ENCODE measurements at places on chromosomes 16 and 17.

GRCh38 chr17:38873640-38874380, 4.0 kb downstream of the LASP1 start:
- DNase-seq, result no peak

GRCh38 chr16:81261049-81261648, 22.7 kb downstream of the BCO1 start:
- no peak for DNase-seq

DNA sequence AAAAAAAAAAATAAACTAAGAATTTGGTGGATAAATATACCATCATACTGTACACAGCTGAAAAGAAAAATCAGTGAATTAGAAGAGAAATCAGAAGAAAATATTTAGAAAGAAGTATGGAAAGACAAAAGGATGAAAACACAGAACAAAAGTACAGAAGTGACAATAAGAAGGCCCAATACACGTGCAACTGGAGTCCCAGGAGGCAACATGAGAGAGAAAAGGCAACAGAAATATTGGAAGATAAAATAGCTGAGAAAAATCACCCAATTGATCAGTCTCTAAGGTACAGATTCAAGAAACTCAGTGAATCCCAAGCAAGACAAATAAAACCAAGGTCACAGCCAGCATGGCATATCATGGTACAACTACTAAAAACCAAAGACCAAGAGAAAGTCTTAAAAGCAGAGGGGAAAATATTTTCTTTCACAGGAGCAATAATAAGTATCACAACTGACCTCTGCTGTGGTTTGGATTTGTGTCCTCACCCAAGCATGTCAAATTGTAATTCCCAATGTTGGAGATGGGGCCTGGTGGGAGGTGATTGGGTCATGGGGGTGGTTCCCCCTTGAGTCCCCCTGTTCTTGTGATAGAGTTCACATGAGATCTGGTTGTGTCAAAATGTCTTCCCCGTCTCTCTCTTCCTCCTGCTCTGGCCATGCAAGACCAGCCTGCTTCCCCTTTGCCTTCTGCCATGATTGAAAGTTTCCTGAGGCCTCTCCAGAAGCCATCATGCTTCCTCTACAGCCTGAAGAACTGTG, 20.2 kb upstream of the ENGASE start:
- DNase-seq, result no peak

DNA sequence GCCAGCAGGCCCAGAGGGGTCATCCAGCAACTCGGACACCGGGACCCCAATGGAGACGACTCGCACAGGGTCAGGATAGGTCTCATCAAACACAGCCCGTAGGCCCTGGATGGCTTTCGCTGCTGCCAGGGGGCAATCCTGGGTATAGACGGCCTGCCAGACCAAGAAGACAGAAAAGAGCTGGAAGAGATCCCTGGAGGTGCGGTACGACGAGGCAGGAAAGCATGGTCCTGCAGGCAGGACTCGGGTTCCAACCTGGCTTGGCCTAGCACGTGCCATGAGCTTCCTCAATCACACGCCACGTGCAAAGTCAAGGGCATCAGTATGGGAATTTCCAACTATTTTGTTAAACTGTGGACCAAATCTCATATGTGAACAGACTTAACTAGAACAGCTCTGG, 6.3 kb upstream of the EXOSC6 start:
- no peak for DNase-seq

DNA sequence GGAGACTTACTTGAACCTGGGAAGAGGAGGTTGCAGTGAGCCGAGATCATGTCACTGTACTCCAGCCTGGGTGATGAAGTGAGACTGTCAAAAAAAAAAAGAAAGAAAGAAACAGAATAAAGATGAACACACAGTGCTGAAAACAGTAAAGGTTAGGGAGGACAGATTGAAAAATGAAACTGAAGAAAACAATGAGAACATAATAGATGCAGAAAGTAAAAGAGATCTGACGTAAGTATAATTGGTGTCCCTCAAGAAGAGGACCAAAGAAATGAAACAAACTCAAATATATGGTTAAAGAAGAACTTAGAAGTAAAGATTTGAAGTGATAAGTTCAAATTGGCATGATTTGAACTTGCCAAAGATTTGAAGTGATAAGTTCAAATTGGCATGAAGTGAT, 7.1 kb downstream of the DCAF7 start:
- no peak for DNase-seq

GRCh38 chr17:28147017-28147416, 104.5 kb downstream of the NLK start:
- no peak for DNase-seq

DNA sequence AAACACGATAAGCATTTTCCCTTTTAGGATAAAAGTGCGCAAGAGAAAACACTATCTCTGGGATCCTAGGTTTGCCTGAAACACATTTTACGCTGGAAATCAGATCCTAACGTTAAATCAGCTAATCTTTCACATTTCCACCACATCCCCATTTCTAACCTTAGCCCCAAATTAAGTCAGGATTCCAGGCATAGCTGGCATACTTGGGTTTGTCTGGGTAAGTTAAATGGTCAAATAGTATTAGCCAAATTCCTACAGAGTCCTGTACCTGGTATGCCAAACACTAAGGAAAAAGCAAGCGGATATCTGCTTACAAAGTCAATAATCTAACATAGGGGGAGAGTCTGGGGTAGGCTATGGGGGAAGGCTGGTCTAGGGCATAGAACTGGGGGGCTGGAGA, 557.4 kb upstream of the ZFHX3 start:
- no peak for DNase-seq

GRCh38 chr16:89071686-89072547, 21.7 kb upstream of the ACSF3 start:
- DNase-seq, result peak; percentile 47

GRCh38 chr16:84275585-84276151, 19.0 kb upstream of the WFDC1 start:
- DNase-seq, result no peak

DNA sequence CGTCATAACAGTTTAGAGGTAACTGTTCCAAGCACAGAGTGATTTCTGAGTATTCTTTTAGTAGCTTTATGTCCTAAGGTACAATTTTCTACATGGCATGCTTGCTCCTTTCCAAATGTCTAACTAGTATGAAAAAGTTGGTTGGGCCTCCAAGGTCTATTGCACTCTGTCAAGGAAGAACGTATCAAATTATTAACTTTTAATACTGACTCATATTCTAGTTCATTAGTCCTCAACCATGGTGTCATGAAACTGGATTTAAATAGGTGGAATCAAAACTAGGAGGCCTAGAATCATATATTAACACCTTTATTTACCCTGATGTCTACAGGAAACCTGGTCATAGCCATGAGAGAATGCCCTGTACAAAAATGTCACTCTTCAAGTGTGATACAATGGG, 61.4 kb downstream of the STH start:
- DNase-seq, result no peak

DNA sequence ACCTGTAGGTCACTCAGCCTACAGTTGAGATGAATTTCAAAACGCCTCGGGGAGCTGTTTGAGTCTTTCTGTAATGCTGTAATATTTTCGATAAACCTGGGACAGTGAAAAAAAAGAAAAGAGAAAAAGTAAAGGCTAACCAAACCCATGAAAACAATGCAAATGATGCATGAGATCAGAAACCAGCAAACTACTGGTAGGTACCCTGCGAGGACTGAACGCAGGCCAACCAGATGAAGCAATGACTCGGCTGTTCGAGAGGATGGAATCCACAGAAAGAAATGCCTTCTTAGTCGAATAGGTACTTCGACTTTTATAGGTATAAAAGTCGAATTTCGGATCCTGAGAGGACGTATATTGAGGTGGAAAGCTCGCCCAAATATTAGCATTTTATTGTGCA, 509 bp upstream of the ATAD5 start:
- no peak for DNase-seq

DNA sequence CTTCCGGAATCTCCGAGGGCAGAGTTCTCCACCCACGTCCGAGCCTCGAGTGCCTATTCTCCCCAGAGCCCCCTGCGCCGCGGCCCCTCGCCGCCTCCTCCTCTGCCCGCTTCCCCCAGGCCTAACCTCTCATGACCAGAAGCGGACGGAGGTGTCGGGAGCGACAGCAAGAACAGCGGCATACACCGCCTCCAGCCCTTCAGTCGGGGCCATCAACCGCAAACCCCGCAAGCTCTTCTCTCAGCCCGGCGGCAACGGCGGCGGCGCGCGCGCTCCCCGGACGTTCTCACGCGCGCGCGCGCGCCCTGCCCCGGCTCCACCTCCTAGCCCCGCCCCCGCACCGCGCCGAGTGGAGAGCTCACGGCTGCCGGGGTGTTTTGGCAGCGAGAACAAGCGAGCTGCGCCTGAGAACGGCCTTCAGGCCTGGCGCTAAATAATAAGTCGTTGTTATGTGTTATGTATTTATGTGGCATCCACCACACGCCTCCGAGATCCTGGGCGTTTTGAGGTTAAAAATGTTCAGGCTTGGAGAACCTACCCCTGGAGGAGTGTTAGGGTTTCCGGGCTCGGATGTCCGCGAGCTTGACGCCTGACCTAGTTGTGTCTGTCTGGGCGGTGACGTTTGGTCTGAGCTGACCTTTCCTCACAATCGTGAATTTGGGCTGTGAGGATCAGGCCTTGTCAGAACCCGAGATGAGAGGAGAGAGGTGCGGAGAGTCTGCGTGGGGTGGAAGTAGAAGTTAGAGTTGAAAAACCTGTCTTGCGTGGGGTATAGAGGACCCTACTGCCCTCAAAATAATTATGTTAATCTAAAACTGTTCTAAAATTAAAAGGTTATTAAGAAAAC, at the start of gene RNFT1:
RNFT1 (minus strand) TSS at position 259 of the 847 bp plus-strand sequence; CDS start at position 182, 77 bp downstream.
- DNase-seq, result peak; percentile 37

DNA sequence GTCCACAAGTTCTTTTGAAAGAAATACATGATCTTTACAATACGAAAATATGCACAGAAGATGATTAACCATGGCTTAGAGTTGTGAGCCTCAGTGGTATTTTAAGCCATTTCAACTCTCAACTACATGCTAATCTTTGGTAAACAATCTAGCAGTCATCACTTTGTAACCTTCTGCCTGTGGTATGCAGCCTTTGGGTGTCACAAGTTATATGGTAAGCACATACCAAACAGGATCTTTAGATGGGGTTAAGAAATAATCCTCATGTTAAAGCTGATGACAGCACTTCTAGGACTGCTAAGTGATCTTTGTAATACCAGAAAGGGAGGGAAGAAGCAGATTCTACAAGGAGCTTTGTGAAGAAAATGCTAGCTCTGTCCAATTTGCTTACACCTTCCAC, 74.3 kb downstream of the CA4 start:
- DNase-seq, result no peak

- DNase-seq, result no peak
Measured at GRCh38 chr17:45236282-45236606, 14.6 kb downstream of the FMNL1 start.

DNA sequence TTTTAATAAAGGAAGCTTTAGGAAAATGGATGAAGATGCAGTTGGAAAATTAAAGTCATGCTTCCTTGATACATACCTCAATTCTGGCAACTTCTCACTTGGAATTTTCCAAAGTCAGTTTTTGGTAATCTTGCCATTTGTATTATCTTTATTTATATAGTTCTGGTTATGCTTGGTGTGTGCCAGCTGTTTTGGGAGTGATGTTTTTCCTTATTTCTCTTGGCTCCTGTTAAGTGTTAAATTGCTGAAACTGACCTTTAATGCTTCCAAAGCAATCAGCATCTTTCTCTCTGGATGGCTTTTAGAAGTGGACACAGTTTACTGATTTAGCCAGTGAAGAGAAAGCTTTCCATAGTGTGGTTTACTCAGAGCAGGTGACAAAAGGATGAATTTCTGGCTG, 70.1 kb upstream of the HAS3 start:
- no peak for DNase-seq

- DNase-seq, result no peak
Measured at GRCh38 chr16:1862394-1862793, 9.6 kb downstream of the MEIOB start.

GRCh38 chr16:25311950-25312349, 54.3 kb upstream of the ZKSCAN2 start:
- no peak for DNase-seq

DNA sequence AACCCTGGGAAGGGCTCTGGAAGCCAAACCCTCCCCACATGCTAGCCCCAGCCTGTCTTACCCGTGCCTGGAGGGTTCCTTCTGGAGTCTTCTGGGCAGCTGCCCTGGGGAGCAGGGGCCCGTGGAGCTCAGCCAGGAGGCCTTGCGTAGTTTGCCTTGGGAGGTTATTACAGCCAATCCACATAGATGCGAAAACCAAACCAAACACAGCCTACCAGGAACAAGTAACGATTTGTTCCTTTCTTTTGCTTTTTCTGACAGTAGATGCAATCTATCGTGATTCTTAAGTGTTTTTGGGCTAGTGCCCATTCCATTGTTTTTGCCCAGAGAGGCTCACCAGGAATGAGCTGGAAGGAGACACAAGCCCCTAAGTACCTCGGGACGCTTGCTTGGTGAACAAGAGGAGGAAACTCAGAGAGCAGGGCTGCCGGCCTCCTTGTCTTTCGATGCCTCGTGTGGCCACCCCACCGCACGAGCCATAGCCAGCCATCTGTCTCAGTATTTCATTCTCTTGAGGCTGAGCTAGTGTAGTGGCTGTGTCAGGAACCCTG, 102.7 kb upstream of the NOL11 start:
- DNase-seq, result peak; percentile 61

- DNase-seq, result no peak
Measured at GRCh38 chr17:45345246-45345553, 28.4 kb upstream of the MAP3K14 start.

GRCh38 chr17:66789961-66790437, 44.9 kb upstream of the CACNG5 start:
- DNase-seq, result no peak

DNA sequence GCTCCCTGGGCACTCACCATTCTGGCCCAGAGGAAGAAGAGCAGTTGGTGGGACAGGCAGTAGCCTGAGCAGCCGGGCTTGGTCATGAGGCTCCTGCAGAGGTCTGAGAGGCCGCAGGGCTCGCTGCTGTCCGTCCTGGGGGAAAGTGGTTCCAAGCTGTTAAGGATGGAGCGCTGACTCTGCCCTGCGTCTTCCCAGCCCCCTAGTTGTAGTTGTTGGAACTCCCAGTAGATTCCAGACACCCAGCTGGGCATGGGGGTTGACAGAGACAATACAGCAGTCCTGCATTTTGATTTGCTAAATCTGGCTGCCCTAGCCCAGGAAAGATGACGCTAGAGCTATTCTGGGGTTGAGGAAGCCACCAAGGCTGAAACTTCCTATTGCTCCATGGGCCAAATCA, 7.3 kb downstream of the C16orf89 start:
- no peak for DNase-seq

- no peak for DNase-seq
Measured at GRCh38 chr16:87033541-87034300, 283.5 kb downstream of the C16orf95 start.

DNA sequence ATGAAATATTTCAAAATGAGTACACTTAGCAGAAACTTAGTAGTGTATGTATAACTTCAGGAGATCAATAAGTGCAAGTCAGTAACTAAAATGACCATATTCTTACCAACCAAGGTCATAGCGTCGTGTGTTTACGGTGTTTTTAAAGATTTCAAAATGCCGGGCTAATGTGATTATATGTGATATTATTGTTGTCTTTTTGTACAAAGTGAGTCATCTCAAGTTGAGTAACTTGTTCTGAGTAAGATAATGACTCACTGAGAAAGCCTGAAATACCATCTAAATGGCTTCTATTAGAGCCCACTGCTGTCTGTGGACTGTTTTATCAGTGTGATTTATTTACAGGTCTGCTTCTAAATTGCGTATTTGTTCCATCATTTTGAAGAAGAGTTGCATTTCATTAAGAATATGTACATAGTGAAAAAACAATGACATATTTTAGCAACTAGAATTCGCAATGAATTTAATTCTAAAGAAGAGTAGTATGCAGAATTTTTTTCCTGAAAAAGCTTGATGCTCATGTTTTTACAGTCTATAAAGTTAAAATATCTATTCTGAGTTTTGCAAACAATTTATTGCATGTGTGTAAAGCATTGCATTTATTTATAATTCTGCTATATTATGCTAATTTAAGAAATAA, 12.7 kb downstream of the KRT12 start:
- no peak for DNase-seq

- DNase-seq, result no peak
Measured at GRCh38 chr17:66525338-66525737, 222.9 kb downstream of the PRKCA start.

Measured in DMS 273 treated with DMSO at 0.1 percent for 48 hours (cell line).